ENCODE measurements at places on chromosomes 3 and 15.

DNA sequence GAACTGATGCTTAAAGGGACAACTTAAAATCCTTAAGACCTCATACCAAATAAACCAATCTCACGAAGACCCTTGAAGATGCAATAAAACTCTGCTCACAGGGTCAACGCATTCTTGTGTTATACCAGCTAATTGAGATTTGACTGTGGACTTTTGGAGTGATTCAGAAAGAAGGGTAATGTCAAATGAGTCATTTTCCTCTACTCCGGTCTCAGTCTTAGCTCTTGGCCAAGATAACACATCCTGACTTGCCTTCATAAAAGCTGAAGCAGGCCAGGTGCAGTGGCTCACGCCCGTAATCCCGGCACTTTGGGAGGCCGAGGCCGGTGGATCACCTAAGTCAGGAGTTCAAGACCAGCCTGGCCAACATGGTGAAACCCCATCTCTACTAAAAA, 3.8 kb downstream of the PKM start:
- DNase-seq = no peak

GRCh38 chr3:59178698-59179097, 128.9 kb upstream of the CFAP20DC start:
- DNase-seq = no peak

- DNase-seq = no peak
Measured at GRCh38 chr15:82943176-82943575, 9.3 kb downstream of the HOMER2 start.

GRCh38 chr15:27851858-27852210, 247.3 kb downstream of the OCA2 start:
- no peak for DNase-seq

DNA sequence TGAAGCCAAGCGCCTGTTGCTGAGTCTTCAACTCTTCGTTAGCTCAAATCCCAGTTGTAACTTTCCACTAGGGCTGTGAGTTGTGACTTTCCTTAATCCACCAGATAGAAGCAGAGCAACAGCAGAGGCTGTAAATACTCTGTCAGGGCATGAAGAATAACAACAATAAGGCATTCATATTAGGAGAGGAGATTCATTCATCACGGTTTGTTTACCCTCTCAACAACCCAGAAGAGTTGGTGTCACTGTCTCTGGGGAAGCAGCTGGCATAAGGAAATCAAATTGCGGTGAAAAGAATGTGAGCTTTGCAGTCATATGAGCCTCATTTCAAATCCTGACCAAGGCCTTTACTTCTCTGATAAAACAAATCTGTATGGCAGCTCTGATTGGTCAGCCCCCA, 184.8 kb downstream of the SHQ1 start:
- no peak for DNase-seq

- DNase-seq = no peak
Measured at GRCh38 chr3:183430325-183430957, 2.0 kb upstream of the MCF2L2 start.

- DNase-seq = no peak
Measured at GRCh38 chr3:106399761-106400160, 530.9 kb upstream of the CBLB start.

Data from type B pancreatic cell (in vitro differentiated cells).